GM12878 (cell line): ENCODE measurements at places on chromosomes 11 and 22.

DNA sequence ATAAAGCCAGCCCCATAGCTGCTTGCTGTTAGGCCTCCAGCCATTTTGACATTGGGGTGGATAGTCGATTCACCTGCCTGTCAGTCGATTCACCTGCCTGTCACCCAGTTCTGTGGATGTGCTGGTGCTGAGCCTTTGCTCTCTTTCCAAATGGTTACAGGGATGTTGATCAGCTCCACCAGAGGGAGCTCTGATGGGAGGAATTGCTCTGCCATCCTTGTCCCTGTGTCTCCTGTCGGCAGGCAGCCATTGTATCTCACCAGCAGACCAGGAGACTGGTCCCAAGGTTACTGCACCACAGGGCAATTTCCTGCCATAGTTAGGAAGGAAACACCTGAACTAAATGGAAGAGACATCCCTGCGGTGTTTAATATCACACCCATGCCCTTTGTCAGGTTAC is 6.1 kb downstream of the MPEG1 start:
- no peak for DNase-seq

DNA sequence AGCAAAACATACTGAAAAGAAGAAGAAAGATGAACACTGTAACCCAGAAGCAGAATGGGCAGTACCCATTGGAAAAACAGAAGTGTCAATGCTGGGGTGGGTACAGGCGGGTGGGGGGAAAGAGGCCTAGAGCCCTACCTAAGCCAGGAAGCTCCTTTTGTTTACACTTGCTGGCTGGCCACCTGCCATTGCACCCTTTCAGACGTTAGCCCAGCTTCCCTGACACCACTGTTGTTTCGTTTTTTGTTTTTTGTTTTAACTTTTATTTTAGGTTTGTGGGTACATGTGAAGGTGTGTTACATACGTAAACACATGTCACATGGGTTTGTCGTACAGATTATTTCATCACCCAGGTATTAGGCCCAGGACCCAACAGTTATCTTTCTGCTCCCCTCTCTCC is 55.4 kb downstream of the PLEKHA7 start:
- no peak for DNase-seq

DNA sequence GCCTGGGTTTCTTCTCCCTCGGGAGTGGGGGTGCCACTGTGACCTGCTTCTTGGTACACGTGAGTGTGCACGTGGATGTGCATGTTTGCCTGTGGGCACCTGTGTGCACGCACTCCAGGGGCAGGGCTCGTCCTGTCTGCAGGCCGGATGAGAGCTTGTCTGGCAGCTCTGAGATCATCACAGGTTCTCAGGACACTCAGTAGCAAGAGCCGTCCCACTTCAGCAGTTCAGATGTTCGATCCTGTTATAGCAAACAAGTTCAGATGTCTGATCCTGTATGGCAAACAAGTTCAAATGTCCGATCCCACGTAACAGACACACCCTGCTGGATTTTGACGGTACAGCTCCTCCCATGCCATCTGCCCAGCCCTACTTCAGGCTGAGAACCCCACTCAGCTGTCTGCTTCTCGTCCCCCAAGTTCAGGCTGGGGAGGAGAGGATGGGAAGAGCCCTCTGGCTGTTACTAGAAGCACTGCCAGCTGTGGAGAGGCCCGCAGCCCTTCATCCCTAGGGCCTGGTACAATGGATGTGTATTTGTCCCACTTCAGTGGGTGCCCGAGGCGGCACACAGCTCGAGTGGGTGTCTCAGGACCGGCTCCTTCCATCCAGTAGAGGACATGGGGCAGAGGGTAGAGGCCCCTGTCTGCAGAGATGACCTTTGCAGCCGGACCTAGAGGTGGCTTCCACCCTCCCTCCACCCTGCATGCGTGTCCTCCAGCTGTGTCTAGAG is 1126.9 kb downstream of the BRD1 start:
- DNase-seq, result no peak

- DNase-seq, result no peak
Observed at GRCh38 chr11:58573451-58574104, 2.1 kb downstream of the LPXN start.

GRCh38 chr11:94201004-94201465 is 72.4 kb downstream of the PANX1 start:
- DNase-seq, result no peak

- no peak for DNase-seq
Observed at GRCh38 chr22:38415561-38416321, 39.3 kb downstream of the KCNJ4 start.

DNA sequence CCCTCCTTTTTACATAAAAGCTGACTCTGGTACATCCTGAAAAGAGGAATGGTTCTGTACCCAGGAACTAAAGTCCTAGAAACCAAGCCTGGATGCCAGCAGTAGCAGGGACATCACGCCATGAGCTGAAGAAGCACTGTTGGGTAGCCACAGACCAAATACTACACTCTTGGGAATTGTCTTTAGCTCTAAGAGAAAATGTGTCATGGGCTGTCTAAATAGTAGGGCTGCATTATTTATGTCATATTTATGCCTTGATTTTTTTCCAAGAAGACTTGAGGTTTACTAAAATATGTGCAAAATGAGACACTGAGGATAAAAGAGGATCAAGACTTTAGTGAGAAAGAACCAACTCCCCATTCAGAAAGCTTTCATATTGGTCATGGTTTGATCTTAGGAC is 213.6 kb downstream of the RAB38 start:
- DNase-seq, result no peak

DNA sequence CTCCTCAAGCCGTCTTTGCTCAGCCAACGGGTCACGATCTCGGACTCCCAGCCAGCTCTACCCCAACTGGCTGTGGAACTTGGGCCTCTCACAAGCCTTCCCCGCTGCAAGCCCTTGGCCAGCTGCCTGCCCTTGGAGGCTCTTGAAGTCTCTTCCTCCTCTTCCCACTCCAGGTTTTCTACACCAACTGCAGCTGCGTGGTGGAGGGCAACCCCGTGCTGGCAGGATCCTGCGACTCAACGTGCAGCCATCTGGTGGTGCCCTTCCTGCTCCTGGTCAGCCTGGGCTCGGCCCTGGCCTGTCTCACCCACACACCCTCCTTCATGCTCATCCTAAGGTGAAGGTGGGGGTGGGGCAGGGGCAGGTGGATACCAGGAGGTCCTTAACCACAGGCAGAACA is 40.5 kb upstream of the TPBGL start:
- DNase-seq, result no peak
